ENCODE measurements at places on chromosomes 7 and 10.

GRCh38 chr7:74479961-74480829, 26.5 kb downstream of the GTF2IRD1 start:
- DNase-seq = peak; percentile 53

DNA sequence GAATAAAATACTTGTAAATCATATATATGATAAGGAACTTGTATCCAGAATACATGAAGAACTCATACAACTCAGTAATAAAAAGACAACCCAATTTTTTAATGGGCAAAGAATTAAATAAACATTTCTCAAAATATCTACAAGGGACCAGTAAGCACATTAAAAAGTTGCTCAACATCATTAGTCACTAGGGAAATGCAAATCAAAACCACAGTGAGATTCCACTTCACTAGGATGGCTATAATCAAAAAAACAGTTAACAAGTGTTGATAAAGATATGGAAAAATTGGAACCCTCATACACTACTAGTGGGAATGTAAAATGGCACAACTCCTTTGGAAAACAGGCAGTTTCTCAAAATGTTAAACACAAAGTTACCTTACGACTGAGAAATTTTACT, 40.3 kb upstream of the YAE1 start:
- DNase-seq = no peak

GRCh38 chr10:97701438-97702069, 12.0 kb upstream of the MARVELD1 start:
- peak; percentile 21 for DNase-seq

DNA sequence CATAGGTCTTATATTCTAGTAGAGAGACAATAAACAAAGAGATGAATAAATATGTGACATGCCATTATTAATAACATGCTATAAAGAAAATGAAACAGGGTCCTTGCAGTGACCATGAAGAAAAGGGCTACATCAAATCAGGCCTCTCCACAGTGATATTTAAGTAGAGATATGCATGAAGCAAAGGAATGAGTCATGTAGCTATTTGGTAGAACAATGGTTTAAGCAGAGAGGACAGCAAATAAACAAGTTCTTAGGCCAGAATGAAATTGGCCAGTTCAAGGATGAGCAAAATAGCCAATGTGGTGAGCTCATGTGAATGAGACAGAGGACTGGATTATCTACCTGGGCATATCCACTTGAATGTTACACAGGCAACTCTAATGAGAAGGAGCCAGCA, 172.2 kb upstream of the FERD3L start:
- no peak for DNase-seq

DNA sequence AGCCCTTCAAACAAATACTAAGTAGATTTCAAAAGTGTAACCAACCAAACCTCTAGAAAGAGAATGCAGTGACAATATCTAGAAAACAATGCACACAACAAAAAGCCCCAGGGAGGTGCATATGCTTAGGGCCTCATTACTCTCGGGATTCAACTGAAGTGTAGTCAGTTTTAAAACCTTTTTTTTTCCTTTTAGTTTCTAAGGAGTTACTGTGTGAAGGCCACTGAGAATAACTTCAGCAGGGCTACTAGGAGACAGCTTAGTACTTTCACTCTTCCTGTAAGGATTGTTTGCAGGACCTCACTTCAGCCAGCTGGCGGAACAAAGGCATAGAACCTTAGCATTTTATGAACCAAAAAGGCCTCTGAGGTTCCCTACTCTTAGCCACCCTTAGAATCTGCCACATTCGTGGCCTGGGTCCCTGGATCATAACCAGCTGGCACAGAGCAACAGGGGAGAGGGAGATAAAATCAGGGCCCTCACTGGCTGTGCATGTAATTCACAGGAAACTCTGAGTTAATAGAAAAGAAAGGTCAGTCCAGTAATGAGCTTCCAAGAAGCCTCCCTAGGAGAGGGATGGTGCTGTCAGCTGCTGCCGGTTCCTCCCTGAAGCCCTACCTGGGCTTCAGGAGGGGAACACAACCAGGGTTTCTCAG, 3.6 kb downstream of the VOPP1 start:
- no peak for DNase-seq

DNA sequence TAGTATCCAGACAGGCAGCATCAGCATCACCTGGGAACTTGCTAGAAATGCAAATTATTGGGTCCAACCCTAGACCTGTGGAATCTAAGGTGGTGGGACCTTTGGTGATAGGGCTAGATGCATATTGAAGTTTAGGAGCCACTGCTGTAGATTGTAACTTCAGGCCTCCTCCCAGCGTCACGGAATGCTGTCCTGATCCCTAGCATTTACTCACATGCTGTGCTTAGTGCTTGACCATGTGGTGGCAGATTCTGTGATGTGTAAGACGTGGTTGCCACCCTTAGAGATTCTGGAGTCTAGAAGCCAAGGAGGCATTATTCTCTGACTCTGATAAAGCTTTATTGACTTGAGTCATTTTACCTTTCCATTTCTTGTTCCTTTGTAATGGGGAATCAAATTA, 13.5 kb downstream of the AHR start:
- DNase-seq = no peak

- no peak for DNase-seq
Observed at GRCh38 chr10:14803827-14804226, 29.1 kb upstream of the FAM107B start.

- DNase-seq = no peak
Observed at GRCh38 chr7:107652642-107653041, 8.0 kb upstream of the SLC26A4 start.

GRCh38 chr10:49008091-49008490, 68.5 kb upstream of the LRRC18 start:
- DNase-seq = no peak

DNA sequence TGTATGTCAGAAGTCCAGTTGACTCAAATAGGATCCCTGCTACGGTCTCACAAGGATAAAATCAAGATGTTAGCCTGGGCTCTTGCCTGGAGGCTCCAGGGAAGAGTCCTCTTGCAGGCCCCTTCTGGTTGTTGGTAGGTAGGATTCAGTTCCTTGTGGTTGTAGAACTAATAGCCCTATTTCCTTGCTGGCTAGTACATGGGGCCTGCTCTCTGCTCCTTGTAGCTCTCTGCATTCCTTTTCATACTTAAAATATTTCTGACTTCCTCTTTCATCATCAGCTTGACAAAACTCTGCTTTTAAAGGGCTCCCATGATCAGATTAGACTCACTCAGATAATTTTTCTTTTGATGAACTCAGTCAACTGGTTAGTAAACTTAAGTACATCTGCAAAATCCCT, 756.7 kb downstream of the GATA3 start:
- DNase-seq = no peak

DNA sequence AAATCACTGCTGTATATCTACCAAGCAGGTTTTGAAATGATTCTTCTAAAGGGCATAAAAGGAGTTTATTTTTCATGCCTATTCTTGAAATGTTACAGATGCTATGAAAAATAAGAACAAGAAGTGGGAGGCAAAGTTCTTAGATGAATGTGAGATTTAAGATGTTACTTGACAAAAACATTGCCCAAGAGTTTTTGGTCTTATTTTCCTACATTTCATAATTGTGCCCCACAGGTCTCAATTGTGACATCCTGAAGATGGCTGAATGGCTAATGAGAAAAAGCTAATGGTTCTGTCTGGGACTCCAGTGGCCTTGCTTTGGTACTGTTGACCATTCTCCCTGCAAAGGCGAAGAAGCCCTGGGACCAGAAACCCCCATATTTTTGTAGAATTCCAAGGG, 43.0 kb upstream of the IFRD1 start:
- no peak for DNase-seq

DNA sequence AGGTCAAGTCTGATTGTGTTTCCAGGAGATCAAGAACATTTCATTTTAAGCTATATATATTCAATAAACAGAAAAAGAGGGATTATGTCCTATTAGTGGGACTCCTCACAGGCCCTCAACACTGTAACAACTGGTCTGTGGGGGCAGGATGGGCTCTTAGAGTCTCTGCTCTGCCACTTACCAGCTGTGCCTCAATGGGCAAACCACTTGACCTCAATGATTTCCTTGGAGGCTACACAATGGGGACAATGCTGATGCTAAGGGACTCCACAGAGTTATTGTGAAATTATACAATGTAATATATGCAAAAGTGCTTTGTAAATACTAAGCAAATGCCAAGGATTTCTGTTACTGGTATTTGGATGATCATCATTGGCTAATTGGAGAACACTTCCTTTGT, 33.2 kb upstream of the MXI1 start:
- DNase-seq = no peak

GRCh38 chr7:5214641-5215040, 24.6 kb downstream of the WIPI2 start:
- DNase-seq = no peak

DNA sequence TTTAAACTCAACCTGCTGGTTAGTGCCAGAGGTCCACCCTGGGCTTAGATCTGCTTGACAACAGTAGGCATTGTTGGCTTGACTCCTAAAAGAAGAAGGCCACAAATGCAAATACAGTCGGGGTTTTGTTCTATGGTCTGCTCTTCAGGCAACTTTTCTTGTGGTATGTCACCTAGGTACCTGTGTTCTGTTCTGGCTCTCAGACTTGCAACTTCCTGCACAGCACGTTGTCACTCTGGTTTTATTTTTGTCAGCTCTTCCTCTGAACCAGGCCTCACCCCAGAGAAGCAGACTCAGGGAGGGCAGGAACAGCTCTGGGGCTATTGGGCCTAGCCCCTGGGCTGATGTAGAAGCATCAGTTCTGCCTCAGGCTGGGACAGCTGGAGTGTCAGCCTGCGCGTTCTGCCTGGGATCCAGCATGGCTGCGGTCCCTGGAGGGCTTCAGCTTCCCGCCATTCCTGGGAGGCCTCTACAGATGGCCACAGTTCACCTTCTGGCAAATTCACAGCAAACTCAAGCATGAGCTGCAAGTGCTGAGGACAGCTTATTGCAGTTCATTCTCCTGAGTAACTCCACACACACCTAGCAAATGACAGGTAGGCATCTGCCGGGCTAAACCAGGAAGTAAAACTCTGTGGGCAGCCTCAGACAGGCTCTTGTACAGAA, 11.0 kb upstream of the PDCD4 start:
- no peak for DNase-seq

GRCh38 chr10:25678220-25678619, 255.8 kb upstream of the MYO3A start:
- no peak for DNase-seq

DNA sequence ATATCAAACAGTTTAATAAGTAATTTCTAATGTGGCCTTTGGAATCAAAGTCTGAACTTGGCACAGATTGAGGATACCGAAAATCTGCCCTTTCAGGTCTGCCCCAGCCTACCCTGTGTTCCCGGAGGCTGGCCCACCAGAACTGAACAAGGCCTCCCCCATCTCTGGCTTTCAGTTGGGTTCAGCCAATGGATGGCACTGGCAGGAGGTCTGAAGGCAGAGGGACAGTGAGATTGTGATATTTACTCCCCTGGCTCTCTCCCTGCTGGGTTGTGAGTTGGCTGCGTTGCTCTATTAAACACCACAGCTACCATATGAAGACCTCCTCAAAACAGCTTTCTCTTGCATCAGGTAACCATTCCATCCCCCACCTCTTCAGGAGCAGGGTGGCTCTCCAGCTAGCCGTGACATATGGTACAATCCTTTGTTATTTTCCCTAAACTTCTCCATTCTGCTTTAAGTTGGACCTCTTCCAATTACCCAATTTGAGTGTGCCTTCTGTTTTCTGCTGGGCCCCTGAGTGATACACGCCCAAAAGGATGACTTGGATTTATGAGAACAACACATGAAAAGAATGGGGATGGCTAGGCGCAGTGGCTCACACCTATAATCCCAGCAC, 28.1 kb downstream of the DNMBP start:
- no peak for DNase-seq

- DNase-seq = no peak
Observed at GRCh38 chr10:92538231-92538958, 35.5 kb downstream of the IDE start.

- DNase-seq = no peak
Observed at GRCh38 chr10:42879380-42880254, 97.0 kb downstream of the BMS1 start.

DNA sequence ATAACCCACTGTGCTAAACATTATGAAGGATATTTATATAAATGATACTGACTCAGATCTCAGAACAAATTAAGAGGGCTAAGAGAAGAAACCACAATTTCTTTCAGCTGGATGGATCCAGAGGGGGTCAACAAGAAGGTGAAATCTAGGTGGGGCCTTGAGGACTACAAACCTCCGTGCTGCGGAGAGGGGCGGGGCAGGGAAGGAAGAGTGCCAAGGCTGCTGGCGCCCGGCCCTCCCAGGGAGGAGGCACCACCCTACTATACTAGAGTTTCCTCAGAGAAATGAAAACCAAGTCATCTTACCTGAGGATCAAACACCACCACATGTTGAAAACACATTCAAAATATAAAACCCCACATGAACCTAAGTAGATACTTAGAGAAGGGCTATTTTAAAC, 29.3 kb upstream of the CRYGN start:
- DNase-seq = no peak

DNA sequence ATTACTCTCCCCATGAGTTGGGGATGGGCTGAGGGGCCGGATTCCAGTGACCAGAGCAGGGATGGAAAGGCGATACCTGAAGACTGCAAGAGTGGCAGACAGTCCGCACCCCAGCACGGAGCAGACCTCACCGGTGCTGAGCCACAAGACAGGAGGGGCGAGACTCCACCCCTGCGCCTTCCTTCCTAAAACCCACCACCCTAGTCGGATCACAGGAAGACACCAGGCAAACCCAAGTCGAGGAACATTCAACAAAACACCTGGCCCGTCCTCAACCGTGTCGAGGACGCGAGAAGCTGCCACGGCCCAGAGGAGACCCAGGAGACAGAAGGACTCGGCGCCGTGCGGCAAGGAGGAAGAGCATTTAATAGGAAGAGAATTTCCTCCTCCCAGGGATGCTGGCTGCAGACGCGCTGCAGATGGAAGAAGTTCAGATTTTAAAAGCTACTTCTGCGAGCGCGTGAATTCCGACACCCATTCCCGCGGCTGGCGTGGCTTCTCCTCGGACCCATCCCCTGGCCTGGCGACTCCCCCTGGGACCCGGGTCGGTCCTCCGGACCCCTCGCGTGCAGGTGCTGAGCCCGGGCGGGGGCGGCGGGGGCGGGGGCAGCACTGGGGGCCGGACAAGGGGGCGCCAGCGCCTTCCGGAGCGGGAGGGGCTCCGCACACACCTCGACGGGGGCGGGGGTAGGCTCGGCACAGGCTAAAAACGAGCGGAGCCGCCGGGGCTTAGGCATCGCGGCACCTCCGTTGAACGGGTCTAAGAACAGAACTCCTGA, 563 bp upstream of the UTF1 start:
- no peak for DNase-seq

DNA sequence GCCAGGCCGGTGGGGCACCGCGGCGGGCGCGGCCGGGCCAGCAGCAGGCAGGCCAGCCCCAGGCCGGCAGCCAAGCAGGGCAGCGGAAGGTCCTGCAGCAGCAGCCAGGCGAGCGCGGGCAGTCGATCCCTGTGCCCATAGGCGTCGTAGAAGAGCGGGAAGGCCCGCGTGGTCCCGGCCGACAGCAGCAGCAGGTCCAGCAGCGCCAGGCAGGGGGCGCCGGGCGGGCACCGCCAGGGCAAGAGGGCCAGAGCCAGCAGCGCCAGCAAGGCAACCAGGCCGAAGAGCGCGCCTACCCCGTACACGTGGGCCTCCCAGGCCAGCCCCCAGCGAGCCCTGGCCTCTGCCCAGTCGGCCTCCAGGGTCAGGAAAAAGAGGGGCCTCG, 8.4 kb upstream of the RBM28 start:
- DNase-seq = no peak

Measured in SHP77 treated with DMSO at 0.1 percent for 48 hours (cell line).